Caco-2 (cell line): ENCODE measurements at places on chromosomes 1 and 21. TPM values are rescaled to one million over a fixed set of nuclear protein-coding genes. Genes with fewer than 3 reads are reported as not detected.

The ELK4 gene
- 14.4 and 16.9 TPM in 2 replicates for total RNA-seq

The SLC5A9 gene
- 3.9 and 4.9 TPM in 2 replicates for total RNA-seq

The SESN2 gene
- 33.2 and 34.5 TPM in 2 replicates for total RNA-seq

The PROK1 gene
- total RNA-seq: not detected in 2 replicates

The HYI gene
- 34.5 and 35.4 TPM in 2 replicates for total RNA-seq

The FMN2 gene
- not detected in 2 replicates for total RNA-seq

The ASCL5 gene
- 0.26 and 0.48 TPM in 2 replicates for total RNA-seq

The PTAFR gene
- total RNA-seq: 0.12 and 0.32 TPM in 2 replicates

The DNM3 gene
- 0.11 TPM in 1 of 2 replicates, not detected in the other for total RNA-seq

The TUT4 gene
- total RNA-seq: 54.9 and 57.6 TPM in 2 replicates

The DNALI1 gene
- total RNA-seq: 0.21 and 0.27 TPM in 2 replicates

The FMO1 gene
- 0.77 TPM in 1 of 2 replicates, not detected in the other for total RNA-seq

The PLK3 gene
- 3.2 and 5.2 TPM in 2 replicates for total RNA-seq

The PCSK9 gene
- total RNA-seq: 29.4 and 31.2 TPM in 2 replicates

The HSPA6 gene
- 0.32 and 0.60 TPM in 2 replicates for total RNA-seq

The SHE gene
- total RNA-seq: 0.07 TPM in 1 of 2 replicates, not detected in the other

The MR1 gene
- total RNA-seq: 2.4 and 2.5 TPM in 2 replicates

The ENAH gene
- 78.0 and 80.0 TPM in 2 replicates for total RNA-seq

The CD2 gene
- not detected in 2 replicates for total RNA-seq

The CXADR gene
- total RNA-seq: 98.6 and 102 TPM in 2 replicates

The VANGL2 gene
- total RNA-seq: 3.2 and 3.4 TPM in 2 replicates
